ENCODE measurements at places on chromosomes 12 and 14.

DNA sequence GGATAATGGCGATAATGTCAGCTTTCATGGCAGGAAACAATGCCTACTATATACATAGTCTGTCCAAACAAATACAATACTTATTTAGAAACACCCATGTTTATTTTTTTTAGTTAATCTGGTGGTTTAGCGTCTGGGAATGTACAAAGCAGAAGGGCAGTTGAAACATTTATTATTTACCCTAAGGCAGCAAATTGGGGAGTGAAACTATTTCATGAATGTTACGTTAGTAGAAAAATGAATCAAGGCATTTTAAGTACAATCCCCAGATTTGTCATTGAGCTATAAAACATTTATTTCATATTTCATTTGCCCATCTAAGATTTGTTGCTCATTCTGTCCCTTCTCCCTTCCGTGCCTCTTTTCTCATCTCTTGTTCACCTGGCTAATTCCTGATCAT is 87.1 kb upstream of the ATF1 start:
- no peak for DNase-seq

DNA sequence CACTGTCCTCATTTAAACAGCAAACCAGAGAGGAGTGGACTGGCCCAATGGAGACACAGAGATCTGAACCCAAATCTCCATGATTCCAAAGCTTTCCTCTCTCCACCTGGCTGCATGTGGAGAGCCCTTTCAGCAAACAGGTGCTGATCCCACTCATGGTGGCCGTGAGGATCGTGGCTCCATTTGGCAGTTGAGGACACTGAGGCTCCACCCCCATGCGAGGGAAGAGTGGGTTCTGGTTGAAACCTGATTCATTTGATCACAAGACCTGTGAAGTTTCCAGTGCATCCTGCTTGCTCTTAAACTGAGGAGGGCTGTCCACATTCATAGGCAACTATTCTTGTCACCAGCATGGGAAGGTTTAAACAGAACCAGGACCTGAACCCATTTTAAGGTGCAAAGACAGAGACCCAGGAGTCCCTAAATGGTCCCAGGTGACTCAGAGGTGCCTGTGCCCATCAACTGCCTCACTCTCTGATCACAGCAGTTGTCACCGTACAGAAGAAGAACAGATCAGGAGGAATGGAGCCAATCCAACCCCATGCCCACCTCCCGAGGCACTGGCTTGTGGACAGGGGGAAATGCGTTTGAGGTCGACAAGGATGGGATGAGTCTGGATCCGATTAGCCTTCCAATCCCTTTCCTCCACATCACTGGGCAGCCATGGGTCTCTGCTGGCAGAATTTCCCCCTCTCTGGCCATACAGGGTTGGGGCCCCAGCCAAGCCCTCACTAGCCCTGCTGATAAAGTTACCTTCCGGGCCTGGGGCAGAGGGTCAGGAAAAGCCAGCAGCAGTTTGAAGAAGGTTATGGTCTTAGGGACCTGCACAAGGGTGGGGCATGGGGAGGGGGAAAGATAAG is 45.5 kb upstream of the BCL11B start:
- no peak for DNase-seq

- no peak for DNase-seq
Observed at GRCh38 chr14:52090936-52091335, 22.1 kb upstream of the NID2 start.

GRCh38 chr12:41479426-41479825 is 291.3 kb downstream of the PDZRN4 start:
- DNase-seq: no peak

GRCh38 chr12:24991209-24992049 is 42.5 kb upstream of the BCAT1 start:
- peak; percentile 82 for DNase-seq

DNA sequence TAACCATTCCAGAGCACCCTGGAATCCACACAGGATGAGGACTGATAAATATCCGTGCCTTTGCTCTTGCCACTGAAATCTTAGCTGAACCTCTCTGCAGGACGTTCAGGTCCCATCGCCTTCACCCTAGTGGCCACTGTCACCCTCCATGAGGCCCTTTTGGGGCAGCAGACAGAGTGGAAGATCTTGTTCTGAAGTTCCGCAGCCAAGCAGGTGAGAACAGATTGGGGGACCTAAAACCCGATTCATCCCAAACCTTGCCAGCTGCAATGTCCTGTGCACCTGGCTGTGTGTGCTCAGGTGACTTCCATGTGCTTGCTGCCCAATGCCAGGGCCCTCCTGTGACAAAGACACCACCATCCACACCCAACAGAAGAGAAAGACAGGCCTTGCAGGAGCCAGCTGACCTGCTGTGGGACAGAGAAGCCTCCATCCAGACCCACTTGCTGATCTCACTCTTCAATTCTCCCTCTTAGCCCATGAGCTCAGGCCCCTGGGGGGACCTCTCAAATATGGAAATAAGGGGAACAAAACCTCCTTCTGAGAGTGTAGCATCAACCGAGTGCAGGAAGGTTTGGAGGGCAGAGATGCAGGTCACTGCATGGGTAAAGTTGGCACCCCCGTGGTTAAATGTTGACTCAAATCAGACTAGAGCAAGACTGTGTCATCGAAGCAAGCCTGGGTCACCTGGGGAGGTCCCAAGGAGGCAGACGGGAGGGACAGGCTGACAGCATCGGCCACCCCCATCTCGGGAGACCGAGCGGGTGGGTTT is 308.7 kb upstream of the DIO3 start:
- DNase-seq: no peak

- no peak for DNase-seq
Observed at GRCh38 chr12:131861261-131862083, 33.0 kb upstream of the ULK1 start.

DNA sequence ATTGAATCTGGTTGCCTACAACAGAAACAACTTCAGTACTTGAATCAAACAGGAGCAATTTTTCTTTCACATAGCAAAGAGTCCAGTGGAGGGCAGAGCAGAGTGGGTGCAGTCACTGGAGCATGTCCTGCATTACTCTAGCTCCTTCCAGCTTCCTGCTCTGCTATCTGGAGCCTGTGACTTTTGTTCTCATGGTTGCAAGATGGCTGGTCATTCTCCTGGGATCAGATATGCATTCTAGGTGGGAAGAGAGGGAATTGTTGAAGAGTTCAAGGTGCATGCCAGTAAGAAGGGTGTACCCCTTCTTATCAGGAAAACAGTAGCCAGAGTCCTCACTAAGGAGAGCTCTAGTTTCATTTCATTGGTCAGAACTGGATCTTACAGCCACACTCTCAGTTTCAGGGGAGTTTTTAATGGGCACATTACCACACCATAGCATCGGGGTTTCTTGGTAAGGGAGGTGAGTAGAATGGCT is 8.0 kb downstream of the IFT43 start:
- no peak for DNase-seq

DNA sequence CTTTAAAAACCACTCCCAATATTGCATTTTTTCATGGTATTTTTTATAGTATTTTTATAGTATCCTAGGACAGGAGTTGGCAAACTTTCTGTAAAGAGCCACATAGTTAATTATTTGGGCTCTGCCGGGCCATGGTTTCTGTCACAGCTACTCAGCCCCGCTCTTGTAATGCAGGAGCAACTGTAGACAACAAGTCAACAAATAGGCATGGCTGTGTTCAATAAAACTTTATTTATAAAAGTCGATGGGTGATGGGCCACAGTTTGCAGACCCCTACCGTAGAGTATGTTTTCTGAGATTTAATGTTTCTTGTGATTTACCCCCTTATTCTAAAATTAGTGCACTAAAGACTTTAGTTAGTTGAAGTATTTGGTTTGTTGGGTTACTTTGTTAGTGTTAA is 25.5 kb downstream of the MDM2 start:
- DNase-seq: no peak

- DNase-seq: no peak
Observed at GRCh38 chr14:34234258-34234657, 227.8 kb downstream of the SPTSSA start.

DNA sequence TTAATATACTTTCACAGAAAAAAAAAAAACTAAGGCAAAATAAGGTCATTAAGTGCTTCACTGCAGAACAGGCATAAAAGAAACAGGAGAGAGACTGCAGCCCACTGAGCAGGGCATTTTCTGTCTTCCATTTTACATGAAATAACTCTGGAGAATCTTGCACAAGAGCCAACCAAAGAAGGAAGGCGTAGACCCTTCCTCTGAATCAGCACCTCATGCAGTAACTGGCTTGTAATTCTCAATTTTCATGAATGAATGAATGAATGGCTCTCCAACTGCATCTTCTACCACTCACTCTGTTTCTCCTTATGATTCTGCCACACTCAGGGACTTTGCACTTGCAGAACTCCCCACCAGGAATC is 102.0 kb upstream of the PPM1H start:
- DNase-seq: no peak

- no peak for DNase-seq
Observed at GRCh38 chr12:95884998-95885397, 26.2 kb downstream of the SNRPF start.

GRCh38 chr12:101839324-101840283 is 8.8 kb upstream of the GNPTAB start:
- peak; percentile 70 for DNase-seq

DNA sequence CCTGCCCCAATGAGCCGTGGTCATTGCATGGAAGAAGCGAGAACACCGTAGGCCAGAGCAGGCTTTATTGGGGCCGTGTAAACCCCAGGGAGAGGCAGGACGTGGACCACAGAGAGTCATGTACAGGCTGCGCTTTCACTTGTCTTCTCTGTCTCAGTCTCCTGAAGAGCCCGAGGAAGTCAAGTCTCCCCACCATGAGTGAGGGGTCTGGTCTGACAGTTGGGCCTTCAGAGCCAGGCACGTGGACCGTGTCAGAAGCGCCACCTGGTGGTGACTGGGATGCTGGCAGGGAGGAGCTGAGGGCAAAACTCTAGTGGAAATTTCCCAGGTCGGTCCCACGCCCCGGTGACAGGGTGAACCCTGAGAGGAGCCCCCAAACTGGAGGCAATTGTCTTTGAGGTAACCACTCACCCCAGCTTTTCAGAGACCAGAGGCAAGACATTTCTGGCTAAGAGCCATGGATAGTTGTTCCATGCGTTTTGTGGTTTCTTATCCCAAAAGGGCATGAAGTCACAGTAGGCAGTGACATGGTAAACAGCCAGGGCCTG is 17.4 kb downstream of the RPS6KL1 start:
- DNase-seq: peak; percentile 56

- DNase-seq: no peak
Observed at GRCh38 chr12:15918066-15918465, 6.9 kb downstream of the DERA start.

DNA sequence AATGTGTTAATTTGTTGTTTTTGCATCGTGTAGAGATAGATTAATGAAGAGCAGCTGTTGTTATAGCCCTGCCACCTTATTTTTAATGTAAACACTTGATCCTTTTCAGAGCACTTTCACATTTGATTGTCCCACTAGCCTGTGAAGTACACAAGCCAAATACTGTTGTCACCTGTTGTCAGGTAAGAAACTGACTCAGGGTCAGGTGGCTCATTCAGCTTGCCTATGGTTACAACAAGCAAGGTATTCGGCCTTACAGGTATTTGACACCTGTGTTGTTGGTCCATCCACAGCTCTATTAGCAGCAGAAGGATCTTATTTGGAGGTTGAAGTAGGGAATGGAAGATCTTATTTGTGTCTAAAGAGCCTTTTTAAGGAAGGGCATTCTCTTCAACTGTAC is 108.9 kb downstream of the GPR135 start:
- no peak for DNase-seq

DNA sequence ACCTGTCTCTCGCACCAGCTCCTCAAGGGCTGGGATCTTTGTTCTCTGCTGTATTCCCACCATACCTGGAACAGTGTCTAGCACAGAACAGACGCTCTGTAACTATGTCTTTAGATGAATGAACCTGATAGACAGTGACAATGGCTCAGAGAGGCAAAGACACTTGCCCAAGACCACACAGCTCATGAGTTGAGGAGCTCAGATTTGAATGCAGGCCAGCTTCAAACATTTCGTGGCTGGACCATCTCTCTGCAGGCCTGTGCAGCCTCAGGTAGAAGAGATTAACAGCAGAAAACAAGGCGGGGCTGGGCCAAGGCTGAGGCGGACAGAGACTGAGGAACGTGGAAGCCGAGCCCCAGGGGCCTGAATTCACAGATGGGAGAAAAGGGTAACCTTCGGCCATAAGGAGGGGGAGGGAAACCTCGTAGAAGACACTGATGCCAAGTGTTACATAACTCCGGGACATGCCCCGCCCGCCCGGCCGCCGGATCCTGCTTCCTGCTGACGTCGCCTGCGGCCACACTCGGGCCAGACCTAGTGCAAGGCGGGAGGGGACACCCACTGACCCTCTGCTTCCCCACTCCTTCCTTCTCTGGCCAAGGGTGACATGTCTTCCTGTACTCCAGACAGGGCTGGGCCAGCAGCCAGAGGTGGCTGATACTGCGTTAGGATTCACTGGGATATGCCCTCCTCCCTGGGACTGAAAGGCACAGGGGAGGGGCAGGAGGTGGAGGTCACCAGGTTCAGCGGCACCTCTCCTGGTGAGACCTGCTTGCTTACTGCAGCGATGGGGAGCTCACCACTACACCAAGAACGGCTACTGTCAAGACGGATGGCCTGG is 86.8 kb downstream of the RFLNA start:
- peak; percentile 86 for DNase-seq

GRCh38 chr12:112353393-112353792 is 28.8 kb downstream of the HECTD4 start:
- peak; percentile 56 for DNase-seq

DNA sequence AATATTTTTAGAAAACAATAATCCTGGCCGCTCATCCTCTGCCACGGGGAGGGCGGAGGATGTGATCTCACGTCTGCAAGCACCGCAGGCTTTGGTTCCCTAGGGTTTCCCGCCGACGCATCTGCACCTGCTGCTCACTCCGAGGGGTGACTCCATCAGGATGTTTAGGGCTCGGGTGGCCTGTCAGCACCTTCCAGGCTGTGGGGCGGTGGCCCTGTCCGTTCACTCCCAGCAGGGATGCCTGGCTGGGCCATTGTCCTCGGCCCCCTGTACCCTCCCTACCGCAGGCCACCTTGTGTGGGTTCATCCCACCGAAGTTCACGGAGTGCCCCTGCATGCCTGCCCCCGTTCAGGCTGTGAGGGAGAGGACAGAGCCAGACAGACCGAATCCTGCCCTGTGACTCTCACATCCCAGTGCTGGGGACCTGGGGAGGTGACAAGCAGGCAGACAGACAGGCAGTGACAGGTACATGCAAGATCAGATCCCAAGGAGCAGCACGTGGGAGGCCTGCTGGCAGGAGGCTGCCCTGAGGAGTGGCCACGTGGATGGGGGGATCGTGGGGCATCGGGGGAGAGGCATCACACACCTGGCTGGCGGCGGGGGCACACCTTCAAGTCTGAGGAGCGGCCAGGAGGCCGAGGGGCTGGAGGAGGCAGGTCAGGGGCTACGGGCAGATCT is 112.6 kb downstream of the ADGRD1 start:
- no peak for DNase-seq

- DNase-seq: no peak
Observed at GRCh38 chr12:105487963-105488362, 157.5 kb downstream of the C12orf75 start.

- DNase-seq: no peak
Observed at GRCh38 chr14:81472096-81472800, 61.4 kb downstream of the SEL1L start.

All from inflammatory macrophage treated with lipopolysaccharide for 4 hours (primary cell).